ENCODE measurements at places on chromosomes 6 and 20.

DNA sequence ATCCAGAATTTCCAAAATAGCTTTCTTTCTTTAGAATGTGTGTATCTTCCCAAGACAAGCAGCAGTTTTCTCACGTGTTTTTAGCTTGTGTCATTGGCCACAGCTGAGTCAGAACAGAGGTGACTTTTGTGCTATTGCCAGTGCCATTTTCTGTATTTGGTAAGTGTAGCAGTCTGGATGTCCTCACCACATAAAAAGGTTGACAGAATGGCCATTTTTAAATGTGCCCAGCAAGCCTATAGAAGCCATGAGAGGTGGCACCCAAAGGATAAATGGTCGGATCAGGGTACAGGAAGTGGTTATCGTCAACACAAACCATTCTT, 269.5 kb upstream of the HSF2 start:
- no peaks in the 10 kb centered on the region for H3K27me3 ChIP-seq
- H3K27ac ChIP-seq, result no peak overlapping the region
- H3K36me3 ChIP-seq, result no peaks in the 10 kb centered on the region
- H3K4me1 ChIP-seq, result no peaks in the 10 kb centered on the region
- H3K4me3 ChIP-seq, result no peak overlapping the region
- DNase-seq, result no peak

DNA sequence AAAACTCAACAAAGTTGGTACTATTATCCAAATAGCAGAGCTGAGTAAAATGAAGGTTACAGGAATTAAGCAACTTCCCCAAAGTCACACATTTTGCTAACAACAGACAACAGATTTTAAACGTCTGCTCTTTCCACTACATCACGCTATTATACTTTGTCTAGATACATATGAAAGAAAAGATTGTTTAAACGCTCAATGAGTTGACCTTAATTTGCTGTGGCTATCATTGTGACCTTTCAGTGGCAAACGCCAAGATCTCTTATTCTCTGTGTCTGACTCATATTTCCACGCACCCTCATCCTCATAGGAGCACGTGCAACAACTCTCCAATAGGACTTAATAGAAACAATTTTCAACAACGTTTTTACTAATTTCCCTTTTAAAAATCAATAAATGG, 540.1 kb downstream of the MAFB start:
- H3K27ac ChIP-seq, result no peak overlapping the region
- no peaks in the 10 kb centered on the region for H3K4me1 ChIP-seq
- no peak overlapping the region for H3K4me3 ChIP-seq
- no peaks in the 10 kb centered on the region for H3K27me3 ChIP-seq
- no peak for DNase-seq

DNA sequence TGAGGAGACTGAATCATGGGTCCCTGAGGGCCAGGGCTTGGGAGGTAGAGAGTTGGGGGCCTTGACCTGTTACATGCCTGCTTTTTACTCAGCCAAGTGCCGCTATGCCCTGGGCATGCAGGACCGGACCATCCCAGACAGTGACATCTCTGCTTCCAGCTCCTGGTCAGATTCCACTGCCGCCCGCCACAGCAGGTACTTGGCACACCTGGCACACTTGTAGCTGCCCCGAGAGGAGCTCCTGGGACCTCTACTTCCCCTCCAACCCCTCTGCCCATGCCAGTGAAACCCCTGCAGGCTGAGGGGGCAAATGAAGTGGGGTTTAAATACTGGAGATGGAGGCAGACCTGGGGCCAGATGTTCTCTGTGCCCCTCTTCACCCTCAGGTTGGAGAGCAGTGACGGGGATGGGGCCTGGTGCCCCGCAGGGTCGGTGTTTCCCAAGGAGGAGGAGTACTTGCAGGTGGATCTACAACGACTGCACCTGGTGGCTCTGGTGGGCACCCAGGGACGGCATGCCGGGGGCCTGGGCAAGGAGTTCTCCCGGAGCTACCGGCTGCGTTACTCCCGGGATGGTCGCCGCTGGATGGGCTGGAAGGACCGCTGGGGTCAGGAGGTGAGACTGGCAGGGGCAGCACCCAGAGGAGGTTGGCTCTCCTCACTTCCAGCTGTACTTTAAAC, 4.6 kb downstream of the DDR1 start:
- H3K36me3 ChIP-seq, result peaks cover 19% of the 10 kb centered on the region
- no peak overlapping the region for H3K27ac ChIP-seq
- DNase-seq, result no peak
- no peaks in the 10 kb centered on the region for H3K27me3 ChIP-seq
- peaks cover 29% of the 10 kb centered on the region for H3K4me1 ChIP-seq
- H3K4me3 ChIP-seq, result no peak overlapping the region

- H3K36me3 ChIP-seq, result no peaks in the 10 kb centered on the region
- no peak for DNase-seq
- no peaks in the 10 kb centered on the region for H3K4me1 ChIP-seq
- no peak overlapping the region for H3K4me3 ChIP-seq
These were observed 203.8 kb upstream of the MAP3K7 start for GRCh38 chr6:90790696-90791095.

DNA sequence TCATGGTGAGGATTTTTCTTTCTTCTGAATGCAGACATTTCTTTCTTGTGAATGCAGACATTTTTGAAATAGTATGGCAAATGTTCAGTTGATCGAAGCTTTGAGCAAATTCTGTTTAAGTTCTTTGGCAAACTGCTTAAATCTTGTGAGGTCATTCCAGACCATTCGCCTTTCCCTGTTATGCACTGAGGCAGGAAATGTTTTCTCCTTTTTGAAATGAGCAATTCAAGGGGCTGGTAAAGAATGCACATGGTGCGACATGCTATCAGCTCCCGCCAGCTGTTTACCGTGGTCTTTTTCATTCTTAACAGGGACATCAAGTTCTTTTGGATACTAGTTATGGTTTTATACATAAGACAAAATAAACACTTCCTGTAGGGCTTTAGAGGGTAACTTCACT, 112.0 kb upstream of the CCN2 start:
- H3K27me3 ChIP-seq, result no peaks in the 10 kb centered on the region
- no peak overlapping the region for H3K4me3 ChIP-seq
- no peaks in the 10 kb centered on the region for H3K36me3 ChIP-seq
- DNase-seq, result no peak

- H3K4me3 ChIP-seq, result no peak overlapping the region
- H3K36me3 ChIP-seq, result no peaks in the 10 kb centered on the region
- DNase-seq, result no peak
These were observed 203.7 kb downstream of the TBX18 start for GRCh38 chr6:84560436-84561390.

GRCh38 chr20:1819311-1820137, 75.7 kb upstream of the SIRPA start:
- H3K27ac ChIP-seq, result no peak overlapping the region
- no peak for DNase-seq
- no peak overlapping the region for H3K4me3 ChIP-seq
- H3K27me3 ChIP-seq, result no peaks in the 10 kb centered on the region

DNA sequence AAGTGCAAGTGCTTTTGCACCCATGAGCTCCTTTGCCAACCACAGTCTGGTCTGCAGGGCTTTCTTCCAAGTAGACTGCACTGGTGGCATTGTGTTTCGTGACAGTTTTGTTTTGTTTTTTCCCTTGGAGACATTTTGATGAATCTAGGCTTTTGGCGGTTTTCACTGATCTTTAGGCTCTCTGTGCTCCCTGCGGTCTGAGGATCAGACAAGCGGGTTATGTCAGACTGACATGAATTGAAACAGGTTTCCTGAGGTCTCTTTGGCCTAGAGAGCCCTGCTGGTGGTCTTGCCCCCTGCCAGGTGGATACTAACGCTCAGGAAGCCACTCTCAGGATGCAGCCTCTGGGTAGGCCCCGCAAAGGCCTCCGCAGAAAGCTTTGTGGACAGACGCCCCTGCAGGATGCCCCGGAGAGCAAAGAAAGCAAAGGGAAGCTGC, 555.4 kb upstream of the AGPAT4 start:
- no peaks in the 10 kb centered on the region for H3K36me3 ChIP-seq
- H3K4me1 ChIP-seq, result no peaks in the 10 kb centered on the region
- DNase-seq, result no peak
- peaks cover 59% of the 10 kb centered on the region for H3K27me3 ChIP-seq
- no peak overlapping the region for H3K4me3 ChIP-seq
